ENCODE measurements at places on chromosomes 12 and 14.
A peak's percentile ranks its signal among the peaks of the same experiment; 100 is the strongest.

DNA sequence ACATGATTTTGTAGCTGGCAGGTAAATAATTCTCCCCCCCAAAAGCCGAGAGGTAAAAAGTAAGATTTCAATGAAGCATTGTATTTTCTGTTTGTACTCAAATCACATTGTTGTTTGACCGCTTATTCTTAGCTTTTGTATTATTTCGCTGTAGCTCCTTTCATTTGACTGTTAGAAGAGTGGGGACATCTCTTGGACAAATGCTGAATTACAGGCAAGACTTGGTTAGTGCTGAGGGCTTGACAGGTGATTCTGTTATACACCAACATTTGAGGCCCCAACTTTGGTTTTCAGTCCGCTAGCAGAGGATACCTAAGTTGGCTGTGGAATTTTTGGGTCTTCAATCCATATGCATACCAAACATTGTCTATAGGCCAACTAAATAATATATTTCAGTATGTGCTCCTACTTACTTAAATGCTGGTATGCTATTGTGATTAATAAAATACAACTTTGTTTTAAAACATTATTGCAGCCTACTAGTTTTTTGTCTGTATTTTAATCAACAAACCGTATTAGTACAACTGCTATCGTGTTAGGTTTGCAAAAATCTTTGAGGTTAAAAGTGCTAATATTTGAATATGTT is 102.2 kb downstream of the ERC1 start:
- DNase-seq = peak; percentile 18

- DNase-seq = peak; percentile 30
These were observed 636 bp downstream of the ZFYVE21 start for GRCh38 chr14:103716091-103716801.

DNA sequence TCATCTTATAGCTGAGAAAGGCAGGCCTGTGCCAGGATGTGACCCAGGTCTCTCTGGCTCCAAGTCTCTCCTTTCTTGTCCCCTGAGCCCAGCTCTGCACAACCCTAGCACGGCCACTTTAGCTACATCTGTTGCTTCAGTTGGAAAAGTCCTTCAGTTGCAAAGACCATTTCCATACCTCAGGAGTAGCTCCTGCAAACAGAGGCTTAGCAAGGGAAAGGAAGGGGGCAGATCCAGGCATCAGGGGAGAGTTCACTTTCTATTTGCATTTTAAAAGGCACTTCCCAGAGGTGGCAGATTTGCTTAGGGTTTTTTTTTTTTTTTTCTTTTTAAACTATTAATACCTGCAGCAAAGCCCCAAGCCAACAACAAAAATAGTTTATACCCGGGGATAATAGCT is 3.0 kb upstream of the PITPNM2 start:
- no peak for DNase-seq

- DNase-seq = no peak
These were observed 10.9 kb downstream of the BCL7A start for GRCh38 chr12:122032580-122032979.

GRCh38 chr14:38255673-38256532 is at the start of gene CLEC14A:
TSS of gene CLEC14A (minus strand) at chr14:38256093. CDS start at chr14:38256022, 71 bp downstream.
- DNase-seq = peak; percentile 12

- DNase-seq = no peak
These were observed 23.6 kb upstream of the REP15 start for GRCh38 chr12:27672643-27673042.

DNA sequence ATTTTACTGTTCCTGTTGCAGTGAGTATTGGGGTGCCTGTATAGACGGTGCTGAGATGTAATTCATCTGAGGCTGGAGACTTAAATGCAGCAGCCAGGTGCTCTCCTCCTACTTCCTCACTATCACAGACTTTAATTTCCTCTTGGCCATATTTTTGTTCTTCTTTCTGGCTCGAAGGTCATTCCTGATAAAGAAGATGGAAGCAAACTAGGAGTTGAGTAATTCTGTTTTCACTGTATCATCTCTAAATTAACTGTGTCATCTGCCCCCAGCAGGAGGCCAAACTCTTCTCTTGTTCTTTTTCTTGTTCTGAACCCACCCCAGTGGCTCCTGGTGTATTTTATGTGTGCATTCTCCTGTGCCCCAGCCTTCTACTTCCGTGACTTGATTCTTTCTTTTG is 141.7 kb upstream of the ARHGAP5 start:
- no peak for DNase-seq

DNA sequence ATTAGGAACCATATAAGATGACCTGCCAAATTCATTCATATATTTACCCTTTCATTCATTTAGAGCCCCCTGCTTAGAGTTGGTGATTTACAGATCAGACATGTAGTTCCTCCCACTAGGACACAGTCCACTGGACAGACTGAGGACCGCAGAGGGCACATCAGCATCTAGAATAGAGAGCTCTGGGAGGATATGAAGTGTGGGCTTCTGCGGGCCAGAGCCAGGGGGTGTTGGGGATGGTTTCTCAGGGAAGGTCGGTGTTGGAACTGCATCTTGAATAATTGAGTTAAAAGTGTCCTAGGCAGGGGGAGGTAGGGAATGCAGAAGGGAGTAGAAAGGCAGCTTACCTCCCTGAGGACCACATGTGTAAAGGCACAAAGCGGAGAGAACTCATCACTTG is 42.9 kb downstream of the KLC1 start:
- DNase-seq = no peak

DNA sequence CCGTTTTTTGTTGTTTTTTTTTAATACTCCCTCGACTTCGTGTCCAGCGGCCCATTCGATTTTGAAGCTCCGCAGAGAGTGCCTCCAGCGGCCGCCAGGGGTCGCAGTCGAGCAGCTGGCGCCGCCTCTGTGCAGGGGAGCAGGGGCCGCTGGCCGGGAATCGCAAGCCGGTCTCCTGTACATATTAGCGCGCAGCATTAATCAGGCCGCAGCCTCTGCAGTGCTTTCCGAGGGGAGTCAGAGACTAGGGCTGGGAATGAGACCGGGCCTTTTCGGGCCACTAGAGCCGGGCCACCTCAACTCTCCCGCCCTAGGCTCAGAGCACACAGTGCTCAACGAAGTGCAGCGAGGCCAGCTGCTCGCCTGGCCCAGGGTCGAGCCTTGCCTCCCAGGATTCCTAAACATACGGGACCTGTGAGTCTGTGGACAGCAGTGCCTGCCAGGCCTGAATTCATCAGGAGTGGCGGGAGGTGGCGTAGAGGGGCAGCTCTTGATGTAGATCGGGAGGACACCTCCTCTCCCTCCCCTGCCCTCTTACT is 81.8 kb downstream of the EMP1 start:
- DNase-seq = peak; percentile 70

DNA sequence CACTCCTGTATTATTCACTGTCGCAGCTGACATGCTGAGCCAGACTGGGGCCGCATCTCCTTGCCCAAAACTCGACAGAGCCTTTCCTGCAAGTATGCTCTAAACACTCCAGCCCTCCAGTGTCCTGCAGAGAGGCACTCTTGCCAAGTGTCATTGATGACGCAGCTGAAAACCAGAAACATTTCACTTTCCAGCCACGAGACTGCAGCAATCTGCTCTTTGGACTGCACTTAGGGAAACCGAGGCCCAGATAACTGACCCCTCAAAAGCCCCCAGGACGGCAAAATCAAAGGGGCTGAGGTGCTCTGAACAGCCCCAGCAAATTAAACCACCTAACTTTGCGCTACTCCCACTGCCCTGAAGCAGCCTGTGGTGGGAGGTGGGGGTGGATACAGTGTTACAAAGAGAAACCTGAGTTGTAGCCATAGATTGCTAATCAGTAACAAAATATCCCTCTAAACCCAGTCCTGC is 2.6 kb downstream of the CCDC85C start:
- no peak for DNase-seq

DNA sequence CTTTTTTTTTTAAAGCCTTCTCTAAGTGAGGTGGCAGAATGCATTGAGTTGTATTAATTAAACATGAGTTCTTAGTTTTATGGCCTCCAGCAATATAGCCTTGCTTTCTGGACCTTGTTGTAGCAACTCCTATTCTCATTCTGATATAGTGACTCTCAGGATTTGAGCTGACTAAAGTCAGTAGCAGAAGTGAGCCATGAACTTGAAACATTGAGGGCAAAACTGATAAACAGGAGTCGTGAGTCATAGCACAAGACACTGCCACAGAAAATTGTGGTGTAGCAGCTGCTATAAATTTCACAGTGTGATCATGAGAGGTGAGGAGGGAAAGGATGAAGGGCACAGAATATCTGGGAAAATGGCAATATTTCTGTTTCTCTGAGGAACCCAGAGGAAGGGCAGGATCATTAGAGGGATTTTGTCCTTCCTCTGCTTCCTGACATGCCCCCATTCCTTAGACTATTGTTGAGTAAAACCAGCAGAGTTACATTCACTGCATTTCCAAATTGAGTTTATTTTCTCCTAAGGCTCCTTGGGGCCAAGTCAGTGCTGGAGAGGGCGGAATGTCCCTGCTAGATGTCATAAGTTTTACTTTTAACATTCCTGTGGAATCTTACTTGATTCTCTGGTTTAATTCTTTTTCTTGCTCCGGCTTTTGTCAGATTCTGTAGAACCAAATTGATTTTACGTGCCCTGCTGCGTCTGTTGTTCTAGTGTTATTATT is 7.5 kb downstream of the KLRG1 start:
- peak; percentile 58 for DNase-seq

DNA sequence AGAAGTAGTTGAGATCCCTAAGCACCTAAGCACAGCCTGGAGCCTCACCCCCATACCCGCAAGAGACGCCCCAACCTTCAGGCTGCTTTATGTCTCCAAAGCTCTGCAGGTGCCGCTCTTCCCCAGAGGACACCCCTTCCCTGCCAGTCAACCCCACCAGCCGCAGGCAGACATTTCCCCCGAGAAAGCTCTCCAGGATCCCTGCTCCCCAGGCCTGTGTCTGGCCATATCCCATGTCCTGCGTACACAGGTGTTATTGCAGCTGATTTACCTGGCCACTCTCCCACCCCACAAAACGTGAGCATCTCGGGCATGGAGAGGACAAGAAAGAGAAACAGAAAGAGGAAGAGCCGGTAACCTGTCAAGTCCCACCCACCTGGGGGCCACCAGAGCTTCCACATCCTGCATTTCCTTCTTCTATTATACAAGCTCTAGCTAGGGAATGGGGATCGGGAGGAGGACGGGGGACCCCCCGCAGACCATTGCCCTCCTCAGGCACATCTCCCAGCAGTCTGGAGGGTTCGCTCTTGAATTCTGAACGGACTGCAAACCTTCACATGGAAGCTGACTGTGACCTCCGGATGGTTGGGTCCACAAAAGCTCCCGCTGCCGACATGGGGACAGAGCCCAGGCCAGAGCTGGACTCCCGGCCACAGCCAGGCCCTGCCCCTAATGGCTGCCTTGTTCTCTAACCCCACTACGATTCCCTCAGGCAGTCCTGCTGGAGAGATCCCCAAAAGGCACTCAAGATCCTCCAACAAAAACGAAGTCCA is 17.6 kb downstream of the CCDC88C start:
- peak; percentile 62 for DNase-seq

DNA sequence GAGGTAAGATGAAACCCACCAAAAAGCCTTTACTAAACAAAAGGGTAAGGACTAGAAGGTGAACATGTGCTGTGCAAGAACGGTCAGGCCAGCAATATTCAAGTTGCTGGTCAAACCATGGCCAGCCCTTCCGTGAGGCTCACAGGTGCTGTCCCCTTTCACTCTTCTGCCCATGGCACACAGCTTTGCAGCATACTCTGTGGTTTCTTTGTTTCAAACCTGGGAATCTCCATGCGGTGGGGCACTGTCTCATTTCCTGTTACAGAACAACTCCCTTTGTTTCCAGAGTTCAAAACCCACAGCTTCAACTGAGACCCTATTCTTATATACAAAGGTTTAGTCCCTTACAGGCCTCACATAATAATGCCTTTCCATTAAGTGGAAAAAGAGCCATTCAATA is 1.7 kb upstream of the OVCH1 start:
- DNase-seq = no peak

GRCh38 chr12:26271889-26272492 is 76.6 kb downstream of the SSPN start:
- peak; percentile 49 for DNase-seq

GRCh38 chr14:94163796-94164195 is 10.3 kb upstream of the PPP4R4 start:
- DNase-seq = peak; percentile 40

GRCh38 chr12:21509768-21510167 is 8.2 kb downstream of the GOLT1B start:
- no peak for DNase-seq

DNA sequence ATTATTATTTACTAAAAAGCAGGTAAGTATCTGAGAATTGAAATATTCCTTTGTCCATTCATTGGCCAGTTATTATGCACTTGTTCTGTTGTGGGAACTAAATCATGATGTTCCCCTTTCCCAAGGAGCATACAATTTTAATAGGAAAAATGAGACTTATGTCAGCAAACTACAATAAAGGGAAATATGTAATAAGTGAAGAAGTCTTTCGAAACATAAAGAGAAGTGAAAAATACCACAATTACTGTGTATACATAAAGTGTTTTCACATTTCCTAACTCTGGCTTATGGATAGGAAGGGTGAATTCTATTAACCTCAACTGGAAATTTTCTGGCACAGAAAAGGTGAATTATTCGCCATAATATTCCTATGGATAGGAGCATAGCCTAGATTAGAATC is 78.4 kb upstream of the DNM1L start:
- no peak for DNase-seq

DNA sequence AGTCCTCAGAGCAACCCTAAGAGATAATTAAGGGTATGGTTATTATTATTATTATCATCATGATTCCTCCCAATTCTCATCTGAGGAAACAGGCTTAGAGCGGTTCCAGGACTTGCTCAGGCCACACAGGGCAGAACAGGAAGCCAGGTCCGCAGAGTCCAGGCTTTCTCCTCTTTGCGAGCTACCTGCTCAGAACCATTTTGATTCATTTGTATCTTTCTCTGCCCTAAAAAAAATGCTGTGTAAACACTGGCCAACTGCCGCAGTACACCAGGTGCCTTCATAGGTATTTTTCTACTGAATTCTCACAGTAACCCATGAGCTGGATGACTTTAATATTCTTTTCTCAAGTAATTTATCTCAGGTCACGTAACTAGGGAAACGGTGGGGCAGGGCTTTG is 45.3 kb downstream of the ST8SIA1 start:
- DNase-seq = no peak

GRCh38 chr14:31536201-31536960 is 24.8 kb upstream of the NUBPL start:
- no peak for DNase-seq

DNA sequence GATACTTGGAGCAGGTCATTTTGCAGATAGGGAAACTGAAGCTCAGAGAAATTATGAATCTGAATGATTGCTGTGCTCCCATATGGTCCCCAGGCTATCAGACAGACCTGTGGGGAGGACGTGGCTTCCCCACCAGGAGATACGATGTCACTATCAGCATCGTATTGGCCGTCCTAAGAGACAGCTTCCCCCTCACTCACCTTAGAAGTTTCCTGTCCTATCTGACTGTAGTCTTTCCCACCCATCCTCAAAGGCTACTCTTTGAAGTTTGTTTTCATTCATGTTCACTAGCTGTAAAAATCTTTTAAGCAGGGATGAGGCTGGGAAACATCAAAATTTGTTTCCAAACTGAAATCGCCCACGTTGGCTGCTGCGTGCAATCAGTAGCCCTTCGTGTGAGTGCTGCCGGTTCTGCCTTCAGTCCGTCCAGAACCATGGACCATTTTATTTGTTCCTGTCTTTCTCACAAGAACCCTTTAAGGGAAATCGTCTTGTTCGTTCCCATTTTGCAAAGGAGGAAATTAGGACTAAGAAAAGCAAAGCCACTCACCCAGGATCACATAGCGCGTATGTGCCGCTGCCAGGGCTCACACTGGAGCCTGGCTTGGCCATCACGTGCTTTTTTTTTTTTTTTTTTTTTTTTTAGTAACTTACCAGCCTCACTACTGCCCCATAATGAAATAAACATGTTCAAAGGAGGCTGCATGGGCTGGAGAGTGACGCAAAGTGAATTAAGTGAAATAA is 1.0 kb upstream of the KDM2B start:
- no peak for DNase-seq

GRCh38 chr14:101242442-101243385 is 318.6 kb upstream of the DIO3 start:
- no peak for DNase-seq

Measured in activated CD4-positive, alpha-beta memory T cell treated with anti-CD3 and anti-CD28 coated beads for 36 hours (primary cell).